Fibroblast of skin of right quadriceps (primary cell): ENCODE measurements at places on chromosomes 12 and 14.

GRCh38 chr12:122026706-122027333, 5.1 kb downstream of the BCL7A start:
- no peak for DNase-seq

DNA sequence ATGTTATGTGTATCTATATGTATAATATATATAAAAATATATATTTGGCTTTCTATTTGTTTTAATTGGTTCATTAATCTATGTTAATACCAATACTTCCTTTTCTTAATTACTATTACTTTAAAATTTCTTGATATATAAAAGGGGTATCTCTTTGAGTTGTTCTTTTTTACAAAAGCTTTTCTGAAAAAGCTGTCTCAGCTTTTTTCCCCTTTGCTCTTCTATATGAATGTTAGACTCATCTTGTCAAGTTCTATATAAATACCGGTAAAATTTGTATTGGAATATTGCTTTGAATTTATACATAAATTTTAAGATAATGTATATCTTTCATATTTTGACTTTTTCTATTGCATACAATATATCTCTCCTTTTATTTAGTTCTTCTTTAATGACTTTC, 139.8 kb upstream of the FOXG1 start:
- DNase-seq = no peak

DNA sequence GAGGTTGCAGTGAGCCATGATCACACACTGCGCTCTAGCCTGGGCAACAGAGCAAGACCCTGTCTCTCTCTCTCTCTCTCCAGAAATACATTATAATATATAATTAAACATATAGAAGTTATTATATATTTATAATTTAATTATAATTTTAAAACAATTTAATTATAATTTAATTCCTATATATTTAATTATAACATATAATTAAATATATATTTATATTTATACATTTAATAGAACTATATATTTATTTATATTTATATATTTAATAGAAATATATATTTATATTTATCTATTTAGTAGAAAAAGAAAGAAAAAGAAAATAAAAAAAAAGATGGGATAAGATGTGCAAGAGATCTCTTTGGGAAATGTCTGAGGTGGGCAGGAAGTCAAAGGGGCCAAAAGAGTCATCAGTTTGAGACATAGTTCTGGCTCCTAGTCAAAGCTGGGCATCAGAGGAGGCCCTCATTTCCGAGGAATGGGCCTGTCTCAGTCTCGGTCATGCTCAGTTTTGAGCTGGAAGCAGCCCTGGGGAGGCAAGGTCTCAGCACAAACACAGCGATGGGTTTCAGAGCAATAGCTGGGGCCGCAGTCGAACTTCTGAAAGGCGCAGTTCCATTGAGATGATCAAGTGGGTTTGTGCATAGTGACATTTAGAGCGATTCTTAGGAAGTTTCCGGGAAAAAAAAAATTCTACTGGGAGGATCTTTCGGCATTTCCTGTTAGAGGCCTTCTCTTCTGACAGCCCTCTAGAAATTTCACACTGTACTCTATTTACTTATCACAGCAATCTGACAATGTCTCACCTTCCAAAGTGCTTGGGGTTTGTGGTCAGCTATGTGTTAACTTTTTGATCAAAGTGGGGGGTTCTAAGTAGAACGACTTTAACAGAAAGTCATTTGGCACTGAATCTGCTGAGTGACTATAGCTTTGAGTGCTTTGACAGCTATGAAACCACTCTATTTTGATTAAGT, 58.7 kb upstream of the GZMB start:
- no peak for DNase-seq

DNA sequence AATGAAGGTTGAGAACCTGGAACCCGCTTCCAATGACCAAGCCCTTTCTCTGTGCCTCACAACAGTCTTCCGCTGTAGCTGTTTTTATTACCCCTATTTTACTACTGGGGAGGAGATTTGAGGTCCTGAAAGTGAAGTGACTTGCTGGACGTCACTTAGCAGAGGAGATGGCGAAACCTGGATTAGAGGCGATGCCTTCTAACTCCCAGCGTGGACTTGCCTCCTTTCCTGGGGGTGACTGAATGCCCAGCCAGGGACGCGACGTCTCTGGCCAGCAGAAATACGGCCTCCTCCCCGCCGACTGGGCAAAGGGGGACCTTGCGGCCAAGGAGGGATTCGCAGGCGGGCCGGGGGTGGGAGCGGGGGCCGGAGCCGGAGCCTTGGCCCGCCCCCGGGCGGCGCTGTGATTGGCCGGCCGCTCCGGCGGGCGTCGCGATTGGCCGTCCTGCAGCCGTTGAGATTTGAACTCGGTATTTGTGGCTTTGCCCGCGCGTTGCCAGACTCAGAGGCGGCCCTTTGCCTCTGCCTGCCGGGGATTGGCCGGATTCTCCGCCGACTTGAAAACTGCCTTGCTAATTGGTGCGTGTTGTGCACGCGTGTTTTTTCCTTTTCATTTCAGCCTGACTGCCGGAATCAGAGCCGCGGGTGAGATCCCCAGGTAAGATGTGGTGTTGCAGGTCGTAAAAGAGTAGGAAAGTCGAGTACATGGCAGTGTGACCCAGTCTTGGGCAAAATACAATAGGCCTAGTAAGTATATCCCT, at the start of gene NCAPD2:
TSS of gene NCAPD2 (plus strand) at position 606 of the 761 bp plus-strand sequence. CDS start 997 bp downstream, outside the sequence.
- peak; percentile 96 for DNase-seq

DNA sequence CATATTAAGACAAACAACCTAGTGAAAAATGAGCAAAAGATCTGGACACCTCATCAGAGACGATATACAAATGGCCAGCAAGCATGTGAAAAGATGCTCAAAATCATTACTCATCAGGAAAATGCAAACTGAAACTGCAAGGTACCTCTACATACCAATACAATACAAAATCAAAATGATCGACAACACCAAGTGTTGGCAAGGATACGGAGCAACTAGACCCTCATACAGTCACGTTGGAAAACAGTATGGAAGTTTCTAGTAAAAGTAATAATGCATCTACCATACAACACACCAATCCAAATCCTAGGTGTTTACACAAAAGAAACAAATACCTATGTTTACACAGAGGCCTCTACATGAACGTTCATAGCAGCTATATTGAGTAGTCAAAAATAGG, 99.9 kb downstream of the IPO8 start:
- DNase-seq = no peak

- DNase-seq = no peak
These were observed 108.4 kb downstream of the PLCZ1 start for GRCh38 chr12:18629445-18629844.

DNA sequence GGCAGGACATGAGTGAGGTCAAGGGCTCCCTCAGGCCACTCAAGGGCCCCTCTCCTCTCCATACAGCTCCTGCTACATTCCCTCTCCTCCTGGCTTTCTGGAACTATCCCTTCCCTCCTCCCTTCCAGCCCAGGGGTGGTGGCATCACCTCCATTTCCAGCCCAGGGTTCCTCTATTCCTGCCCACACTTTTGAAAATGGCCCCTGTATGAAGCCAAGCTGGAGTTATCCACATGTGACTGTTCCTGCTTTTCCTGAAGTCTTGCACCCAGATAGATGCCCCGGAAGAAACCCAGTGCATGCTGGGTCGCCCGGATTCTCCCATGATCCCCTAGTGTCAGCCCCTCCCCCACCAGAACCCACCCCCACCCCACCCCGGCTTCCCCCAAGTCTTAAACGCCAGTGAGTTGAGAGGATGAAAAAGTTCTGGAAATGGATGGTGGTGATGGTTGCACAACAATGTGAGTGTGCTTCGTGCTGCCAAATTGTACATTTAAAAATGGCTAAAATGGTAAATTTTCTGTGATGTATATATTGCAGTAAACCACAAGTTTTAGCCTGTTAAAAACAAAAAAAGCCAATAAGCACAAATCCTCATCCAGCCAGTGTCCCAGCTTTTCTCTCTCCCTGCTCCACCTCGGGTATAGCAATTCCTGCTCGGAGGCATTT, 136.9 kb downstream of the SCARB1 start:
- no peak for DNase-seq

DNA sequence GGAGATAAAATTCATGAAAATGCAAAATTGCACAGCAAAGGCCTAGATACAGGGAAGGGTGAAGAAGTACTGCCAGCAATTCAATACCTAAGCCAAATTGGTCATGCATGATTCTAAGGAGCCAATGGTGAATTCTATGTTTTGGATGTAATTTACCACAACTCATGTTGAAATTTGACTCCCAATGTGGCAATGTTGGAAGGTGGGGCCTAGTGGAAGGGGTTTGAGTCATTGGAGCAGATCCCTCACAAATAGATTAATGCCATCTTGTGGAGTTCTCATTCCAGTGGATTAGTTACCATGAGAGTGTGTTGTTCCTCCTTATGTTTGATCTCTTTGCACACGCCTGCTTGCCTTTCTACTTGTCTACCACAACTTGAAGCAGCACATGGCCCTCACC, 194.0 kb upstream of the ALG10 start:
- no peak for DNase-seq

GRCh38 chr14:52081964-52082363, 13.1 kb upstream of the NID2 start:
- no peak for DNase-seq

DNA sequence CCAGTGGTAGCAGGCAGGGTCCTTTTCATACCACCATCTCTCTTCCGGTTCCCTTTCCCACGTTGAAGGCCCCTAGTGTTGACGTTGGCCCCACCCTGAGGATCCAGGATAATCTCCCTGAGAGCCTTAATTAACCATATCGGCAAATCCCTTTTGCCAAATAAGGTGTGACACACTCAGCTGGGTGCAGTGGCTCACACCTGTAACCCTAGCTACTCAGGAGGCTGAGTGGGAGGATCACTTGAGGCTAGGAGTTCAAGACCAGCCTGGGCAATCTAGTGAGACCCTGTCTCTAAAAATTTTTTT, 2.8 kb upstream of the TMEM119 start:
- no peak for DNase-seq

- no peak for DNase-seq
These were observed 230.5 kb downstream of the EGLN3 start for GRCh38 chr14:33720284-33720787.

- DNase-seq = peak; percentile 57
These were observed 44.5 kb upstream of the ZDHHC17 start for GRCh38 chr12:76719171-76720041.

DNA sequence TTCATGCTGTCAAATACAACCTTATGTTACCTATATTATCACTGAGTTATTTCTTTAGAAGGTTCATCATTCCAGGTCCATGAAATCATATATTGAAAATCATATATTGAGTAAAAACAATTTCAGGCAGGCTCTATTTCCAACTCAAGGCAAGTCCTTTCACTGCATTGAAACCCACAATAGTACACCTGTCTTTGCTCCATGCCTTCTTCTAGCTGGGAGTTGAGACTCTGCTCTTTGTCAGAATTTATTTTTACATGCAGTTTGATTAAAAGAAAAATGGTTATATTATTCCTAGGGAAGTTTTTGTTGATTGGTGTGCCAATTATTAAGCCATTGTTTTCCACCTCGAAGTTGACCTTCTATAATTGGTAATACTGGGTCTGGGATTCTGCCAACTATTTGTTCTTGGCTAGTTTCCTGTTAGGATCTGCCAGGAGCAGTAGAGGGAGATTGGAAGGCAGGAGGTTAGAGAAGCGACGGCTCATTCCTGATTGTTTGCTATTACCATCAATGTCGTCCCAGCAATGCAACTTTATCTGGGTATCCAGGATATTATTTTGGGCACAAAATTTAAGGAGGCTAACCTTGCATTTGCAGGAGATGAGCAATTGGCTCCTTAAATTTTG, 79.5 kb upstream of the MIS18BP1 start:
- no peak for DNase-seq

- DNase-seq = peak; percentile 63
These were observed 20.1 kb downstream of the TSPAN9 start for GRCh38 chr12:3097186-3097804.

GRCh38 chr12:85588221-85588620, 248.0 kb downstream of the RASSF9 start:
- no peak for DNase-seq

GRCh38 chr12:79689477-79690141, 1.2 kb downstream of the PAWR start:
- peak; percentile 45 for DNase-seq

GRCh38 chr12:109462868-109463692, 14.0 kb downstream of the KCTD10 start:
- peak; percentile 99 for DNase-seq

DNA sequence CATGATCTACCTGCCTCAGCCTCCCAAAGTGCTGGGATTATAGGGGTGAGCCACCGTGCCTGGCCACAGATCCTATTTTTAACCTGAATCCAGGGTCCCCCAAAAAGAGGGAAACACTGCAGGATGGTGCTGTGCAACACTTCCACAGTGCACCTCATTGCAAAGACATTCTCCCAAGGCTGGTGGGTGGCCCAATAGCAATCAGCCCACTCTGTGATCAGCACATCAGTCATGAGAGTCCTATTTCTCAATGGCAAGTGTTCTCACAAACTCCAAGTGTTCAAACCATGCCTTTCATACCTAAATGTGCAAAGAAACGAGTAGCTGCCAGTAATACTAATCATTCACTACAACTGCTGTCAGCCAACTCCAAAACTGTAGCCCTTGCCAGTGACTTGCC, 612.9 kb downstream of the CCER1 start:
- no peak for DNase-seq

DNA sequence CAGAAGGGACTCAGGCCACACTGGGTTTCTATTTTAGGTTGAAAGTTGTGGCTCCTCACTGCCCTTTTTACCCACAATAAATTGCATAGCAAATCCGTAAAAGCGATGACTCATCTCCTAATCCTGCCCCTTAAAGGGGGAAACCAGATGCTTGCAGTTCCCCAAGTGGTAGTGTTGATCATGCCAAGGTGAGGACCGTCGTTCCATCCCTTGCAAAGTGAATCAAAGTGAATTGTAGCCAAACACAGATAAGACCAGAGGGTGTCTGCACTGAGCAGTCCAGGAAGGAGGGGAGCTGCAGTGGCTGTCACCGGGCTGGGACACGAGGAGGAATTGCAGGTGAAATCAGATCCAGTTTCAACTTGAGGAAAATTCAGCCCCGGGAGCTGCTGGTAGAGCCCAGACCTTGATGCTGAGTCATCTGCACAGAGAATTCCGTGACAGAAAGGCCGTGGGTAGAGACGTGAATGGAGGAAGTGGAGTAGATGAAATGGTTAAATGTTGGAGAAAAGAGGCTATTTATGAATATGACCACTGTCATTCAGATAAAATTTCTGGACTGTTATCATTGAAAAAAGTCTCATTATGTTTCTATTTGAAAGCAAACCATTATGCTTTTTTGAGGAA, 44.2 kb upstream of the MMP17 start:
- peak; percentile 80 for DNase-seq

GRCh38 chr14:22407033-22407432, 182.0 kb downstream of the DAD1 start:
- DNase-seq = no peak

GRCh38 chr14:61573748-61574513, 121.4 kb upstream of the HIF1A start:
- peak; percentile 71 for DNase-seq

GRCh38 chr12:77537663-77538062, 293.0 kb upstream of the NAV3 start:
- peak; percentile 14 for DNase-seq

GRCh38 chr12:41552588-41552987, 364.5 kb downstream of the PDZRN4 start:
- DNase-seq = peak; percentile 24
